Stimulated activated CD8-positive, alpha-beta memory T cell treated with anti-CD3 and anti-CD28 coated beads, Interleukin-2, amount 100 ng/mL, for 1 hour (primary cell): ENCODE measurements at places on chromosomes 5 and 9.

DNA sequence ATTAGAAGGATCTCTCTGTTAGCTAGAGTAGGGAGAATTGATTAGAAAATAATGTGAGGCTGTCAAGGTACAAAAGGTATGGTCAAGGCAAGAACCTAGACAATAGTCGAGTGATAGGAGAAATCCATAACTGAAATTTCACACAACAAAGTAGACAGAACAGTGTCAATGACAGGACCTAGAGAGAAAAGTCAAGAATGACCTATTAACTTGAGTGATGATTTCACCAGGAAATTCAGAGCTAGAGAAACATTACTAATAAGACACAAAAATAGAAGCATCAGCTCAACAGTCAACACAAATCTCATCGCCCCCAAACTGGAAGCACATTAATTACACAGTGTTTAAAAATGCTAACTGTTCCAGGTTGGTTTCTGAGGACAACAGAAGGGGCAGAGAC, 532.4 kb downstream of the CDH10 start:
- no peak for DNase-seq

GRCh38 chr9:94182532-94182931, 76.6 kb upstream of the ZNF169 start:
- no peak for DNase-seq

- DNase-seq = no peak
Measured at GRCh38 chr5:78895616-78896015, 89.5 kb downstream of the ARSB start.

GRCh38 chr9:116417464-116417863, 263.9 kb downstream of the PAPPA start:
- DNase-seq = no peak

DNA sequence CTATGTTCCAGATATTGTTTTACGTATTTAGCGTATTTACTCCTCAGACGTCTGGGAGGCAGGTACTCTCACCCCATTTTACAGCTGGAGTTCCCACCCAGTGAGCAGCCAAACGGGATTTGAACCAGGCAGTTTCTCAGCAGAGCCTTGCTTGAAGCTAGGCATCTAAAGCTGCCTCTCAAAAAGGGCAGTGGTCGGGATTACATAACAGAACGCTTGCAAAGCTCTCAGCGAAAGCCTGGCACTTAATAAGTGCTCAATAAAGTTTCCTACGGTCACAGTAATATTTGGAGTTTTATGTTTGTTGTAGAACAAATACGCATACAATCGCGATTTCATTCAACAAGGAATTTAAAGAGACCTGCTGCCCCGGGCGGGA, 286 bp upstream of the BSPRY start:
- DNase-seq = no peak

DNA sequence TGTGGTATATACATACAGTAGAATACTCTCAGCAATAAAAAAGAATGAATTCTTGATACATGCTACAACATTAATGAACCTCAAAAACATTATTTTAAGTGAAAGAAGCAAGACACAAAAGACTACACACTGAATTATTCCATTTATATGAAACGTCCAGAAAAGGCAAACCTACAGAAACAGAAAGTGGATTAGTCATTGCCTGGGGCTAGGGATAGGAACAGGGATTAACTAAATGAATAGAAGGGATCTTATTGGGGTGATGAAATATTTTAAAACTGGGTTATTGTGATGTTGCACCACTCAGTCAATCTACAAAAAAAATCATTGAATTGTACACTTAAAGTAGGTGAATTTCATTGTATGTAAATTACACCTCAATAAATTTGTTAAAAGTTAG, 326.7 kb downstream of the PIK3R1 start:
- no peak for DNase-seq

DNA sequence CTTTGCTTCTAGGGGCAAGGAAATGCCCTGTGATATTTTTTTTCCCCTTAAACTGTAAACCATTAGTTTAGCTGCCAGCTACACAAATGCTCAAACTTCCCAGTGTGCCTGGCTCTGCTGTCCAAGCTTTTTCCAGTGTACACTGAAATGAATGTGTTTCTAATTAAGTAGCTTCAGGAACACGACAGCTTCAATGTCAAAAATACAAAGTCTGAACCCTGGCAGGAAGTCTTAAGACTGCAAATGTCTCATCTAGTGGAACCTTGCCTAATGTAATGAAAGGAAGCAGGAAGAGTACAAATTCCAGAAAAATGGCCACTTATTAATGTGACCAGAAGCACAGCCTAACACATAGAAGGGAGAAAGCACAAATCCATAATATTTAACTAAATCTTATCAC, 255.2 kb downstream of the CRB2 start:
- DNase-seq = no peak

- no peak for DNase-seq
Measured at GRCh38 chr5:111383288-111383970, 128.9 kb downstream of the STARD4 start.

DNA sequence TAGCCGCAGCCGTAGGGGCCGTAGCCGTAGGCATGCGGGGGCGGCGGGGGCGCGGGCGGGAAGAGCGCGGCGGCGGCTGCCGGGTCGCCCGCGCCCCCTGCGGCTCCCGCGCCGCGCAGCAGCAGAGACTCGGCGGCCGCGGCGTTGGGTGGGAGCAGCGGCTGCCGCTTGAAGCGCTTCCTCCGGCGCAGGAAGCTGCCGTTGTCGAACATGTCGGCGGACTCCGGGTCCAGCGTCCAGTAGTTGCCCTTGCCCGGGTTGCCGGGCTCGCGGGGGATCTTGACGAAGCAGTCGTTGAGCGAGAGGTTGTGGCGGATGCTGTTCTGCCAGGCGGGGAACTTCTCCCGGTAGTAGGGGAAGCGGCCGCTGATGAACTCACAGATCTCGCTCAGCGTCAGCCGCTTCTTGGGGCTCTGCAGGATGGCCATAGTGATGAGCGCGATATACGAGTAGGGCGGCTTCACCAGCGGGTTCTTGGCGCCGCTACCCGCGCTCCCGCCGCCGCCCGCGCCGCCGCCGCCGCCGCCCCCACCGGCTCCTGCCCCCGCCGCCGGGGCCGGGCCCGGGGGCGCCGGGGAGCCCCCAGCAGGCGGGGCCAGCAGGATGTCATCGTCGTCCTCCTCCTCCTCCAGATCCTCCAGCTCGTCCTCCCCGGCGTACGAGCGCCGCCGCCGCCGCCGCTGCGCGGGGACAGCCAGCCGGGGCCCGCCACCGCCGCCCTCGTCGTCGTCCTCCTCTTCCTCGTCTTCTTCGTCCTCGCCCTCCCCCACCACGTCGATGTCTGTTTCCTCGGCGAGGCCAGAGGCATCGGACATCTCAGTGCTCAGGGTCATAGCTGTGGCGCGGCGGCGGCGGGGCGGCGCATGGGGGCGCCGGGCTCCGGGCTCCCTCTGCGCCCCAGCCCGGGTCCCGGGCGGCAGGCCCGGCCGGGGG, 781 bp downstream of the FOXD1 start:
- DNase-seq = no peak

- DNase-seq = no peak
Measured at GRCh38 chr5:112068593-112068992, 311.6 kb upstream of the NREP start.

DNA sequence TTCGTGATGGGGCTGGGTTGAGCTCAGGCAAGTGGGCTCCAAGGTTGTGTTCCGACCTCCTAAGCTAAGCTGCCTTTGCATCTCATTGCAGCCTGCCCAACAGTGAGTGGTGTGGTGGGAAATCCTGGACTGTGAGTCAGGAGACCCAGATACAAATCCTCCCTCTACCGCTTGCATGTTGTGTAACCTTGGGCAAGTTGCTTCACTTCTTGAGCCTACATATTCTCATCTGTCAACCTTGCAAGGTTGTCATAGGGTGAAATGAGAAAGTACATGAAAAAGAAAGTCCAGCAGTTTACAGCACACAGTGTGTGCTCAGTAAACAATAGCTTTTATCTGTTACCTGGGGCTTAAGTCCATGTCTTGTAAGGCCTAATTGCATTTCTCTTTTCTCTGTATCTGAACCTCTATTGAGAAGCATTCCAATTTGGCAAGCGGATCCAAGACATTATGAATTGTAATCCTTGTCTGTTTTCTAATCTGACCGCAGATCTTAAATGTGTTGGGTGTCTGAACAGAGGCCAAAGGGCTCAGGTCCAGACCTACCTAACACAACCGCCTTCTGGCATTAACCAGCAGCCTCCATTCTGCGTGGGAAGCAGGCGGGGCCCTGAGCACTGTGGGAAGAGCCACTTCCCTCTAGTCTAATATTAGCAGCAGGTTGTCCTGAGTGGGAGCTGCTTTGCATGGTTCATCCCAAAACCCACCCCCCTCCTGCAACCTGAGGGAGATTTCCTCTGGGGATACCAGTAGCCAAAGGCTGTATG, 1.8 kb upstream of the GALNT12 start:
- DNase-seq = no peak

DNA sequence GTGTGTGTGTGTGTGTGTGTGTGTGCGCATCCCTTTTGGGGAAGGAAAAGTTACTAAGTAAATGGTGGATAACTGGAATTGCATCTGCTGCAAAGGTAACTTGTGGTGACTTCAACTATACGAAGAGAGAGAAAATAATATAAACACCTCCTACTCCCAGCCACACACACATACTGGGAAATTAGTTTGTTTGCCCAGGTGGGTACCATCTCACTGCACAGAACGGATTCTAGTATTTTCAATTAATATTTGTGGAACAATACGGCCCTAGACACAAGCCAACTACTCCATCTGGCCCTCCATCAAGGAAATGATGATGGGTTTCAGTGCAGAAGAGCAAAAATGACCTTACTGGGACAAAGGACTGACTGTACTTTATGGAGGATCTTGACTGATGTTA, 32.2 kb upstream of the TXN start:
- DNase-seq = no peak

- no peak for DNase-seq
Measured at GRCh38 chr5:27403243-27403882, 365.0 kb upstream of the CDH9 start.

DNA sequence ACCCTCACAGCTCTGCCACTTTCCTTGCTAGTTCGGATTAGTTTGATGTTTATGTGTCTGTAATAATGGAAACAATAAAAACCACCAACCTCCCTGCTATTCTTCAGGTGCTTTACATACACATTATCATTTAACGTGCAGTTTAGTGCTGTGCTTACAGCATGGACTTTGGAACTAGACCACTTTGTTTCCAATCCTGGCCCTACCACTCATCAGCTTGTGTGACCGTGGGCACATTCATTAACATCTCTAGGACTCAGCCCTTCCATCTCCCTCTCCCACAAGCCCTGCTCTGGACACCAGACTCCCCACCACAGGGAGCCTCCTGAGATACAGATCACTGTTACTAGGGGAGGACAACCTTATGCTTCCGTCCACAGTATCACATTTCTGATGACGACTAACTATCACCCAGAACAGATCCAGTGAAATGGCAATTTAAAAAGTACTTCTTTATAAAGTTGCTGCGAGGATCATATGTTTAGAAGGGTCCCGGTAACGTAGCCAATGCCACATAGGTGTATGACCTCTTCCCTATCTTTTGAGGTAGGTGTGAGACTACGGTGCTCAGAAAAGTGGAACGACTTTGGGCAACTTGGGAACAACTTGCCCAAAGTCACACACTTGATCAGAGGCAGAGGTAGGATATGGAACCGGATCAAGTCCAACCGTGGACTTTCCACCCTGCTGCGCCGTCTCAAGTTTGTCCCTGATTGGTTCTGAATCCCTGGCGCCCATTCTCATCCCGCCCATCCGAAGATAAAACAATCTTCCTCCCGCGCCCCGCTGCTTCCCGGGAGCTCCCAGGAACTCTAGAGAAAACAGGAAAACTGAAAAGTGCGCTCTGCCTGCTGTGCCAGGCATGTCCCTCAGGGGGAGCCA, 132.4 kb upstream of the NIPBL start:
- no peak for DNase-seq
